ENCODE measurements at places on chromosomes 16 and 17.

- DNase-seq: no peak
Observed at GRCh38 chr16:88937206-88937621, 39.8 kb downstream of the CBFA2T3 start.

GRCh38 chr16:87534030-87534653 is 41.3 kb upstream of the ZCCHC14 start:
- DNase-seq: no peak

GRCh38 chr17:49210158-49211029 is at the start of the genes ABI3 and GNGT2:
ABI3 (plus strand) TSS chr17:49210707; CDS start chr17:49210725, 18 bp downstream.
GNGT2 (minus strand) TSS chr17:49210574; CDS start chr17:49207422, 3,152 bp downstream.
- no peak for DNase-seq

- no peak for DNase-seq
Observed at GRCh38 chr17:32936186-32936893, 8.4 kb downstream of the TMEM98 start.

GRCh38 chr17:43043307-43043706 is 18.3 kb downstream of the RND2 start:
- no peak for DNase-seq

GRCh38 chr16:2191446-2191706 is 5.0 kb downstream of the CASKIN1 start:
- DNase-seq: no peak

DNA sequence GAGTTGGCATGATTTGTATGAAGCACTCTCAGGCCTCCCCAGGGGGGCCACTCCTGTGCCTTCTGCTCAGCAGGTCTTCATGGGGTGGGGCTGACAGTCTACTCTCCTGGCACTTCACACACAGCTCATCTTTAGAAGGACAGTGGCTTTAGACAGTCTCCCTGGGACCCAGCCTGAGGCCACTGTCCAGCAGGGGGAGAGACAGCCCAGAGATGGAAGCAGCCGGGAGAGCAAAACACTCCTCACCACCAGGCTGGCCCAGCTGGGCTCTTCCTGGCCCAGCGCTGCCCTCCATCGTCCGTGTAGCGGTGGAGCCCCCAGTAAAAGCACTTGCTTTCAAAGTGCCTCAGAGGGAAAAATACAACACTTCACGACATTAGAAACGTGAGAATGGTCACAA is 62.0 kb upstream of the CRHR1 start:
- no peak for DNase-seq

DNA sequence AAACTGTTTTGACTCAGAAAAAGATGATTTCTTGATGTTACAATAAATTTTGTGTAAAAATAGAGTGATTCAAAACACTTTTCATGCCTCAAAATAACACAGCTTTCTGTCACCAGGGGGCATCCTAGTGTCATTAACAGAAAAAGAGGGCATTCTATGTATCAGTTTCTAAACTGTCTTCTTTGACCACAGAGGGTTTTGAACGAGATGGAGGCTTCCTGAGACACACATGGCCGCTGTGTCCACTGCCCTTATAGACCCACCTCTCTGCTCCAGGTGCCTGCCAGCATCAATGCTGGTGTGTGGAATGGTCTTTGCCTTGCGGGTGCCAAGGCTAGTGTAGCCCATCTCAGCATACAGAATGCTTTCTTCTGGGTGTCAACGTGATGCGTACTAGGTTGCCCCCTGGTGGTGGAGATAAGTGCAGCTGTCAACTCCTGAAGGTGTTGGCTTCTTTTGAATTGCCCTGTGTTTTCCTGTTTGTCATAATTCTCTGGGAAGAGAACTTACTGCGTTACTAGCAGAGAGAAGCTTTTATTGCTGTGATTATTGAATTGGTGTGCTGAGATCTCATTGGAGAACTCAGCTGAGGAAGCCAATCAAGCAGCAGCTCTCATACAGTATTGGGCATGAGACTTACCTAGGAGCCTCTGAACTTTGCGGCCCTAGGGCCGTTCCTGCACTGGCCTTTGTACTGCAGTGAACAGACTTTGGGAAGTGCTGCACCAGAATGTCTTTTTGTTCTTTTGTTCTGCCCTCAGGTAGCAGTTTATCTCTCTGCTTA is 38.6 kb downstream of the USP10 start:
- peak; percentile 48 for DNase-seq

GRCh38 chr17:14080847-14081251 is 11.5 kb downstream of the COX10 start:
- no peak for DNase-seq

DNA sequence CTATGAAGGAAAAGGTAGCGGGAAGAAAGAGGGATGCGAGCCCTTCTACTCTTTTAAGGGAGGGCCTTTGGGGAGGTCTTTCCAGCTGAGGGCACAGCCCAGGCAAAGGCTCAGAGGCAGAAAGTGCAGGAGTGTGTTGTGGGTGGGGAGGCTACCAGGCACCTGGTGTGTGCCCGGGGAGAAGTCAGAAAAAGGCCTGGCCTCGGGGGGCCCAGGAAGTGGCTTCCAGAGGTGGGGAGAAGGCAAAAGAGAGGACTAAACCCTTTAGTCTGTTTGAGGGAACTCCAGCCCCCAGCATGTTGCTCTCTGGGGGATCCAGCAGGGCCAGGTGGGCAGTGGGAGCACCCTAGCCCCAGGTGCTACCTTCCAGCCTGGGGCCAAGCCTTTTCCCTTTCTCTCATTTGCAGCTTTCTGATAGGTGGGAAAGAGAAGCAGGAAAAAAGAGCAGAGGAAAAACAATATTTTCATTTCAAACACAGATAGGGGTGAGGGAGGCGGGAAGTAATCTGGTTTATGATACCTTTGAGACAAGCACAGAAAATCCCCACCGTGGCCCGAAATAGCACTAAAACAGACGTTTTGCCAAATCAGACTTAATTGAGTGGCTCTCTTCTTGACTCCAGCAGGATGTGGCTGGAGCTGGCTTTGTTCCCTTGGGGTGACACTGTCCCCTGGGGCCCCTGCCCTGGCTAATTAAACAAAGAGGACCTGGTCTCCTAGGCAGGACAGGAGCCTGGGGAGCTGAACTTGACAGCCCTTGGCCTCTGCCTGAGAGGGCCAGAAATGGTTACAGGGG is 10.4 kb downstream of the RAI1 start:
- DNase-seq: no peak

- DNase-seq: no peak
Observed at GRCh38 chr17:46109603-46110189, 83.5 kb downstream of the KANSL1 start.

DNA sequence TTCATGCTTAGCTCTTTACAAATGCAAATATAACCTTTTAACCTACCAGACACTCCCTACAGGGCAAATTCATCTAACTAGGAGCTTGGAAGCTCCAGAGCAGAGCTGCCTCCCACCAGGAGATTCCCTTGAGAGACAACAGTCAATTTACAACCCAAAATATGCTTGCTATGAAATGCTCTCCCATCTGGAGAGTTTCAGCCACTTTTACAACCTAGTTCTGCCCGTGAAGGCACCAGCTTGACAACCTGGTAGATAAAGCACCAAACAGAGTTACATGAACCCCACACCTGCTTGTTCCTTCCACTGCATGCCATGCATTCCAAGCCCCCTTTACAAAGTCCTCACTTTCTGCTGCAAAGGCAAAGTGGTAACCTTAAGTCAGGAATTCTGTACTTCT is 215.3 kb upstream of the KIF2B start:
- DNase-seq: no peak

- no peak for DNase-seq
Observed at GRCh38 chr17:77186141-77186604, 45.4 kb downstream of the SEC14L1 start.

GRCh38 chr16:396199-396598 is 800 bp upstream of the NME4 start:
- no peak for DNase-seq

DNA sequence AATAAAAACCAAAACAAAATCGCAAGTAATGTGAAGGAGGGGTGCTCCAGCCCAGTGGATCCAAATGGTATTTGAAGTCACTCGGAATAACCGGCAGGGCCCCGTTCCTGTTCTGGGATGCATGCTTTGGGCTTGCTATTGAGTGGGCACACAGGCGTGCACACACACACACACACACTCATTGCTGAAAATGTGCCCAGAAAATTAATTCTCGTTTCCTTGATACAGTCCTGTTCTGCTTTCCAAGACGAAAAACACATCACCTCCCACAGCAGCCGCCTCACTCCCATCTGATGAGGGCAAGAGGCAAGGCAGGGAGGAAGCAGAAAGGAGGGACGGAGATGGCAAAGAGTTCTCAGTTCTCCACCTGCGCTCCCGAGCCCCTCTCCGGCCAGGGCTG is 62.2 kb upstream of the SDK2 start:
- no peak for DNase-seq

- DNase-seq: no peak
Observed at GRCh38 chr17:15381707-15382106, 40.3 kb upstream of the TEKT3 start.

DNA sequence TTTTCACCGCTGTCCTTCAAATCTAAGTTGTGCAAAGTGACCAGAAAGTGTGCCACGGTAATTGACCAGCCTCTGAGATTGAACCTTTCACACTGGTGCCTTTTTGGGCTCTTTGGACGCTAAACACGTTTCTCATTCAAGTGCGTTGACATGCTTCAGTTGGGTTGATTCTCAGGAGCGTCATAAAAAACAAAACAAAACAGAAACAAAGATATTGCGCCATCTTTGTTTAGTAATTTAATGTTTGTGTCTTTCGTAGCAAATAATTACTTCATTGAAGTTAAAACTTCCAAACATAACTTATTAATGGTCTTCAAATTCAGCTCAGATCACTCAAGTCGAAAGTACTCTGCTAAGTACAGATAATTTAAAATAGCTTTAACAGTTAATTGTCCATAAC is 80.2 kb downstream of the OR1D5 start:
- no peak for DNase-seq

DNA sequence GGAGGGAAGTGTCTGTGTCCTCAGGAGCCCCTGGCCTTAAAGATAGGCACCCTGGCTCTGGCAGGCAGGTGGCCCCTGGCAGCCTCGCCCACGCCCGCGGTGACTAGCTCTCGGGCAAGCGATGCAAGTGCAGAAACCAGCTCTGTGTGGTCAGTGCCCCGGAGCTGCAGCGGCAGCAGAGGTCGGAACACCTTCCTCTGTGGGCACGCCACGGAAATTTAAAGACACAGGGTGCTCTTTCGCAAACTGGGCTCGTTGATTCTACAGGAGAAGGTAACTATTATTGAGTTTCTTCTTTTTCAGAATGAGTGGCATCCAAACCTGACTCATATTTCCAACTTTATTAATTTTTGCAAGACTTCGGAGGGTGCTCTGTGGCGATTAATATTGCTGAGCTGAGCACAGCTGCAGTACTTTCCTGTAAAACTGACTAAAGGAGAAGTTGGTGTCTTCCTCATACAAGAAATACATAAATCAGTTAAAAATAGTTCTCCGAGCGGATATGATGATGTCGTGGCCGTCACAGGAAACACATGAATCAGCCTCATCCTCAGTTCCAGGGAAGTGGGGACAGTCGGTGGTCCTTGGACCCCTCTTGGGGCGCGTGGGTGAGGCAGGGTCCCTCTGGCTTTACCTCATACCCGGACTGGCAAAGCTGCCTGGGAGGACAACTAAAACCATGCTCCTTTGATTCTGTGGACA is 120.2 kb downstream of the METRNL start:
- no peak for DNase-seq

GRCh38 chr17:48023400-48024148 is 14.0 kb downstream of the COPZ2 start:
- DNase-seq: no peak

GRCh38 chr16:75922250-75922649 is 196.0 kb upstream of the CPHXL start:
- no peak for DNase-seq

DNA sequence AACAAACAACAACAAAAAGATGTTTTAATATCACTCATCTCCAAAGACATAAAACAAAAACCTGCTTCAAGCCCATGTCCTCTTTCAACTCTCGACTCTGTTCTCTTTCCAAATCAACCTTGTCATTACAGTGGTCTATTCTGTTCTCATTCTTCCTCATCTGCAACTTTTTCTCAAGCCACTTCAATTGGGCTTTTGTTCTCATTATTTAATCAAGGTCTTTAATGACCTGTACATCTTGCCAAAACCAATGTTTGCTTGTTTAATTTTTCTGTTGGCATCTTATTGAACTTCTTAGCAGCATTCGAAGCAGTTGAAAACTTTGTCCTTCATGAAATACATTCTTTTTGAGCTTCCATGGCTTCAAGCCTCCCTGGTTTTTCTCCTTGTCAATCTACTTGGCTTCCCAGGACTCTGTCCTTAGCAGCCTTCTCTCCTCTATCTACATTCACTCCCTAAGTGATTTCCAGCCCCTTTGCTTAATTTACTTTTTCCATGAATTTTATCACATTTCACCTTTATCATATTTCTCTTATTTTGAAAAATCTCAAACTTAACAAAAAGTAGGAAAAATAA is 19.6 kb upstream of the RABEP1 start:
- no peak for DNase-seq

DNA sequence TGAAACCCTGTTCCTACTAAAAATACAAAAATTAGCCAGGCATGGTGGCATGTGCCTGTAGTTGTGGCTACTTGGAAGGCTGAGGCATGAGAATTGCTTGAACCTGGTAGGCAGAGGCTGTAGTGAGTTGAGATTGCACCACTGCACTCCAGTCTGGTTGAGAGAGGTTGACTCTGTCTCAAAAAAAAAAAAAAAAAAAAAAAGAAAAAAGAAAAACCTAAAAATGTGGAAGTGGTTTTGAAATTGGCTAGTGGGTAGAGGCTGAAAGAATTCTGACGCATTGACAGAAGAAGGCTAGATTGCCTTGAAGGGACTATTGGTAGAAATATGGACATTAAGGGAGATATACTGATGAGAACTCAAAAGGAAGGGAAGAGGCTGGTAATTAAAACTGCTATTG is 33.6 kb upstream of the CPPED1 start:
- DNase-seq: no peak

DNA sequence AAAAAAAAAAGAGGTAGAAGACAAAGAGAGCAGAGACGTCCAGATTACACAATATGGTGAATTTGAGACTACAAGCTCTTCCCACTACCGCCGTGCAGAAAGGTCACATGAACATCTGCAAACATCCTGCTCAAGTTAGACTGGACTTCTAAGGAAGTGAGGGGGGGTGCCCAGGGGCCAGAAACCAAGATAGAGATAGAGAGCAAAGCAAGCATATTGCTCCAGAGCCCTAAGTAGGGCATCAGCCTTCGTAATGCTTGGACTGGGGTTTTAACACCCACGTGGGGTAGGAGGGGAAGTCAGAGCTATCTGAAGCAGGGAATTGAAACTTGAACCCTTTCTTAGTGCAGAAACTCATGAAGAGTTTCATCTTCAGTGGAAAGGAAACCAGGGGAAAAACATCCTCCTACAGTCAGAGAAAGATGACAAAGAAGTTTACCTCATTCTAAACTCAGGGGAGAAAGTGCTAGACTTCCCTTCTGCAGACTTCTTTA is 8.7 kb downstream of the CLEC19A start:
- no peak for DNase-seq

DNA sequence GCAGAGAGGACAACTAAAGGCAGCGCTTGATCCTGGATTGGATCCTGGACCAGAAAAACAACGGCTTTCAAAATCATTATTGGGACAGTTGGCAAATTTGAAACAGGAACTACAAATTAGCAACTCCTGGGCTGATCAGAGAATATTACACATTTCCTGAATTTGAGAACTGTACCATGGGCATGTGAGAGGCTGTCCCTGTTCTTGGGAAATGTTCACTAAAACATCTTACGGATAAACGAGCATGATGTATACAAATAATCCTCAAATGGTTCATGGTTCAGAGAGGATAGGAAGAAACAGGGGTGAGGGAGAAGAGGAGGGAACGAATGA is 2.3 kb upstream of the ITGAE start:
- no peak for DNase-seq

Measured in left renal cortex interstitium (tissue), 4 donors.